ENCODE measurements at places on chromosomes 12 and 14.

DNA sequence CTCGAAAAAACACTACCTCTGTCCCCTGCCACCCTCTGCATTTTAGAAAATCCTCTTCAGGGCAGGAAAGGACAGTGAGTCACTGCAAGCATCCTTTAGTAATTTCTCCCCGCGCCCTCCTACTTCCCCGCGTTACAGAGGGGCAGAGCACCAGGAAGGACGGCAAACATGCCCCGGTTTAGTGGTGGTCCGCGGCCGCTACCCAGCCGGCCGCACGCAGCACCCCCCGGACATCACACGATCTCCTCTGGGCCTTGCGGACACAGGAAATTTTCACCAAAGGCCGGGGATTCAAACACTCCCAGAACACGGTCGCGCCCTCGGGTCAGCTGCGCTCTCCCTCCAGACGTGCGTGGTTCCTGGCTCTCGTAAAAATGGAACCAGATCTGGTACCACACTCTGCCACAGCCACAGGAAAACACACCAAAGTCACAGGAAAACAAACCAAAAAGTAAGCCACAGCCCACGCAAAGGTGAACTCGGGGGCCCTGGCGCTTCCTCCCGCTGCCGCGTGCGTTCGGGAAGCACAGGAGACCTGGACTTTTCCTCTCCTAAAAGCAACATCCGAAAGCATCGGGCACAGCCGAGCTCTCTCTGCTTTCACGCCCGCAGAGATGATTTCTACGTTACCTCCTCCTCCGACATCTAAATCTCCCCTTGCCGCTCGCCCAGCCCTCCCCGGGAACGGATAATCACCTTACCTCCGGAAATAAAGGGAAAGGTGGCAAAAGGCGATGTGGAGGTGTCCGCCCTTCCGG is 839 bp downstream of the SLC38A1 start:
- DNase-seq: peak; percentile 57

- no peak for DNase-seq
Observed at GRCh38 chr12:59185295-59185694, 265.0 kb upstream of the LRIG3 start.

DNA sequence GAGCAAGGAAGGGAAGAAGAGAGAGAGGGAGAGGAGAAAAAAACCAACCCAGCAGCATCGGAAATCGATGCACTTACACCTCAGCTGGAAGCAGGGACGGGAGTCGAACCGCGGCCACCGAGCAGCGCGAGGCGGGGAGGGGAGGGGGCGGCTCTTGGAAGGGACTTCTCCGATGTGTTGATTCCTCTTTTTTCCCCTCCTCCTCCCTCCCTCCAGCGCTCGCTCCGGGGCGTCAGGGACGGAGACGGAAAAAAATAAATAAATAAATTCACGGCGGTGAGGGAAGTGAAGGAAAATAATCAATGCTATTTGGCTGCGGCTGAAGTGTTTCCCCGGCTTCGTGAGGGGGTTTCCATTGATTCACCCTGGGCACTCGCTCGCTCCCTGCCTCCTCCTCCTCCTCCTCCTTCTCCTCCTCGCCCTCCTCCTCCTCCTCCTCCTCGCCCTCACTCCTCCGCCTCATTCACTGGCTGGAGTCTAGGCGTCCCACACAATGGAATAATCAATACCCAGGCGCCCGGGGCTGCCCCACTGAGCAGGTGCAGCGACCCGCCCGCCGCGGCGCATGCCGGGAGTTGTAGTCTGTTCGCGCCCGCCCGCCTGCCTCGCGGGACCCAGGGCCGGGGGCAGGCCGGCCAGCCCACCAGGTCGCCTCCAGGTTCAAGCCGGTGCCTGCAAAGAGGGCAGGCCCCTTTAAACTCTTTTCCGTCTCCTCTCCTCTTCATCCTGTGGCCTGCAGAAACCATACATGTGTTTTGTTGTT is at the start of gene ZFHX2:
ZFHX2 (minus strand) TSS at position 500 of the 763 bp plus-strand sequence. CDS start 16,440 bp downstream, outside the sequence.
- peak; percentile 79 for DNase-seq

GRCh38 chr14:65854215-65854614 is 441.7 kb downstream of the FUT8 start:
- DNase-seq: no peak

- no peak for DNase-seq
Observed at GRCh38 chr14:35999294-35999693, 173.2 kb downstream of the BRMS1L start.

DNA sequence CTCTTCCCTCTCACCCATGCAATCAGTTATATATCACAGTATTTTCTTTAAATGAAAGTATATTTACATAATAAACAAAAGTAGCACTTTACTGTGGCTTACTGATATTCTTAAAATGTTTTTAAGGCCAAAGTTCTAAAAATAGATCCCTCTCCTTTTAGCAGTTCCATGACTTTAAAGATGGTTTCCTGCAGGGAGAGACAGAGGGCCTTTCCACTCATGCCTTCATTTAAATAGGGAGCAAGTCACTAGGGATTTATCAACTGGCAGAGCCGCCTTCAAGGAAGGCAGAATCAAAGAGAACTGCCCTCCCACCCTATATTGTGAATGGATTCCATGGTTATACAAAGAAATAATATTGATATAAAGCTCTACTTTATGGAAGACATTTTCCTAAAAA is 55.5 kb downstream of the DUSP16 start:
- DNase-seq: no peak

DNA sequence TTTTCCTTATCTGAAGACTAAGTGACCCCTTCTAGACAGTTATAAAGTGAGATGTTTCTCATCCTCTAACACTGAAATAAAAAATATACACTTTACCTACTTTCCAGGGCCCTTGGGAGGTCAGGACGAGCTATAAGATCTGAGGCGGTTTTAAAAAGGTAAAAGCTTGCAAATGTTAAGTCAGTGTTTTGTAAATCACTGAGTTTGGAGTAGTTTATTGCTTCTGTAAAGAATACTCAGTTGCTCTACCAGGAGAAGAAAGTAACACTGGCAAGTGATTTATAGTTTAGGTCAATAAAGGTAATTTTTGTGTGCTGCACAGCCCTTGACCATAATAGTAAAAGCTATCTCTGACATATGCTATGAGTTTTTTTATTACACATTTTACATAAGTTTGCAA is 584.5 kb downstream of the TMTC2 start:
- no peak for DNase-seq

DNA sequence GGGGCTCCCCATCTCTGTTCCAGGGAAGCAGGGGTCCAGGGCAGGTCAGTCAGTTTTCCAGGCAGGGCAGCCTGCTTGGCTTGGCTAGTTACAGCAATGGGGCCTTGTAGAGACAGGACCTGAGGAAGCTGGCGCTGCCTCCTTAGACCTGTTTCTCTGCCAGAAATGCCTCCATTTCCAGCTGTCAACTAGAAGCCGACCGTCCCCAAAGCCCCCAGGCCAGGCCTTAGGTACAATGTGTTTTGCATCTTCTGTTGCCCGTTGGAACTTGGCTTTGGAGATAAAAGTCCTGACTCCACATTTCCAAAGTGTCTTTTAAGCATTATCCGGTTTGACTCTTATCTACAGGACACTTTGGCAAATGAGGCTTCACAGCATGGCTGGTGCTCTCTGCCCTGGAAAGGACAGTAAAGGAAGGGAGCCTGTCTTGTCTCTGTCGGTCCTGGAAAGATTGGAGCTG is 42.6 kb downstream of the KRT80 start:
- DNase-seq: no peak

DNA sequence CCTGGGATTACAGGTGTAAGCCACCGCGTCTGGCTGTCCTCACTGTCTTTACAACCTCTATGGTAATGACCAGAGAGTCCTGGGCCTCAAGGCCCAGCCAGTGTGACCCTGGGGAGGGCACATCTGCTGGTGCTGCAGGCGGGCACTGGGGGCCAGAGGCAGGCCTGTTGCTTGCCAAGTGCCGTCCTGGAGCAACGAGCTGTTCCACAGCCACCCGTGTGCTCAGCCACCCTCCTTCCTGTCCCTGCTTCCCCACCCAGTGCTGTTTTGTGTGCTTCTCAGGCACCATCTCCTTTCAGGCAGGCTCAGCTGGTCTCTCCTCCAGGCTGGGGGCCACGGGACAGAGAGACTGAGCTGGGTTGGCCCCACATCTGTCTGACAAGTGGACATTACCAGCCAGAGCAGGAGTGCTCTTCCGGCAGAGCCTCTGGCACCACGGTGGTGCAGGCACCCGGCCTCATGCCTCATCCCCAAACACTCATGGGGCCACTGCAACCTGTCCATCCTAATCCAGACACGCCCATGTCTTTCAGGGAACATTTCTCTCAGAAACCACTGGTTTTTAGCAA is 9.0 kb downstream of the SLC25A47 start:
- DNase-seq: no peak

GRCh38 chr12:120224304-120225199 is 23.6 kb upstream of the RPLP0 start:
- no peak for DNase-seq

DNA sequence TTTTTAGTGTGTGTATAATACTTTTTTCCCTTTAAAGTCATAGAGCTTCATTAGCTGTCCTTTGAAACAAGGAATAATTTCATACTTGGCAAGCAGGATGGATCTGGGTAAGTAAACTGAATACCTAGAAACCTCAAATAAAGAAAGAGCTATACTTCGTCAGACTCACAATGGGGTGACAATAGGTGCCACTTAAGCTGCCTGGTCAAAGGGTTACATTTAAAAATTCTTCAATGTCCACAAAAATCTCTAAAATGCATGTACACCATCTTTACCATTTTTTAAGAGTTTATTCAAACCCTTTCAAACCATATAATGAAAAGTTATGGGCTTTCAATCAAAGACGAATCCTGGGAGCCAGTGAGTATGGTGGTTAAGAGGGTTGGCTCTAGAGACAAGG is 3.1 kb downstream of the GIT2 start:
- DNase-seq: no peak

GRCh38 chr12:117402363-117402762 is 40.9 kb upstream of the NOS1 start:
- DNase-seq: no peak

- DNase-seq: peak; percentile 83
Observed at GRCh38 chr12:51820526-51821439, 27.7 kb downstream of the FIGNL2 start.

GRCh38 chr14:77892381-77892871 is 92.5 kb downstream of the ADCK1 start:
- DNase-seq: no peak

GRCh38 chr14:100594625-100594951 is 7.4 kb upstream of the BEGAIN start:
- no peak for DNase-seq

DNA sequence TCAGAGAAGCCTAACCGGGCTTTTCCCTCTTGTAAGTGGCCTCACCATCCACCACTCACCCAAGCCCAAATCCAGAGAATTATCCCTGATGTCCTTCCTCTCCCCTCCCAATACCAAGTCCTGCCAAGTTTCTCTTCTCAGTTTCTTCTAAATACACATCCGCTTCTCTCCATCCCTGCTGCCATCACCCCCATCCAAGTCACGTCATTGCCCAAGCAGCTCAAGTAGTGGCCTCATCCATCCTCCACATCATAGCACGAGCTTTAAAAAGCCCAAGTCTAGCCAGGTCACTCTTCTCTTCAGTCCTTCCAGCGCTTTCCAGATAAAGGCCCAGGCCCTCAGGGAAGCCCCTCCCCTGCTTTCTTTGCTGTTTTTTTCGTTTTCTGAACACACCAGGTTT is 25.4 kb downstream of the IL31 start:
- DNase-seq: no peak

DNA sequence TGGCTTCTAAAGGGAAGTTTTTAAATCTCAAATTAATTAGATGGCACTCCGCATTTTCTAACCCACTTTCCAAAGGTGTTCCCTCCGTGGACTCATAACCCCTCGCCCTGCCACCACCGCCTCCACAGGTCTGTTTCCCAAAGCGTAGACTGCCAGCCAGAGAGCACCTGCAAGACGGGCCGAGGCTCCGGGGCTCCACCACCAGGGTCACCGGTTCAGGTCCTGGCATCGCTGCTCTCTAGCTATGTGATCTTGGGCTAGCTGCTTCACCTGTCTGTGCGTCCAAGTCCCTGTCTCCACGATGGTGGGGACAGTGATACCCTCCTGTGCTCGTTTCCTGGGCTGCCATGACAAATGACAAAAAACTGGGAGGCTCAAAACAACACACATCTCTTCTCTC is 11.5 kb downstream of the RIMBP2 start:
- DNase-seq: no peak

GRCh38 chr12:128644664-128645296 is 179.0 kb downstream of the SLC15A4 start:
- DNase-seq: peak; percentile 28

DNA sequence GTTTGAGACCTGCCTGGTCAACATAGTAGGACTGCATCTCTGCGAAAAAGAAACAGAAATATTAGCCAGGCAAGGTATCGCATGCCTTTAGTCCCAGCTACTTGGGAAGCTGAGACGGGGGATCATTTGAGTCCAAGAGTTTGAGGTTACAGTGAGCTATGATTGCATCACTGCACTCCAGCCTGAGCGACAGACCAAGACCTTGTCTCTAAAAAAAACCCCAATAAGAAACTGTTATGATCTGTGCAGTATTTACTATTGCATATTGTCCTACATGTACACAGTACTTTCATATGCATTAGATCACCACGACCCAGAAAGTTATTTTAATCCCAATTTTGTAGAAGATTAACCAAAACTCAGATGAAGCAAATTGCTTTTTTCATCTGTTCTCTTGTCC is 187.5 kb downstream of the PCNX1 start:
- no peak for DNase-seq

GRCh38 chr14:50772412-50772811 is 58.5 kb downstream of the NIN start:
- no peak for DNase-seq

GRCh38 chr14:51724650-51725049 is 72.9 kb downstream of the FRMD6 start:
- DNase-seq: no peak

GRCh38 chr12:46342562-46343033 is 30.0 kb downstream of the SLC38A2 start:
- DNase-seq: peak; percentile 58

- no peak for DNase-seq
Observed at GRCh38 chr14:51612449-51612848, 39.3 kb upstream of the FRMD6 start.

- no peak for DNase-seq
Observed at GRCh38 chr12:21337959-21338744, 3.4 kb upstream of the SLCO1A2 start.

- DNase-seq: no peak
Observed at GRCh38 chr14:77313371-77313770, 7.3 kb downstream of the POMT2 start.

Measured in CD4-positive, alpha-beta T cell treated with Interleukin-12 subunit alpha and Interleukin-12 subunit beta, for 1 hour (primary cell).